Foreskin keratinocyte (primary cell): ENCODE measurements at places on chromosomes 16 and 17. TPM values are rescaled to one million over a fixed set of nuclear protein-coding genes. Genes with fewer than 3 reads are reported as not detected.

The CRISPLD2 gene
- polyA plus RNA-seq = 0.10 and 0.17 TPM in 2 replicates

The PLXDC1 gene
- 0.14 and 0.17 TPM in 2 replicates for polyA plus RNA-seq

The KRTAP2-2 gene
- polyA plus RNA-seq = not detected in 2 replicates

The NUDT16L1 gene
- 35.6 and 38.8 TPM in 2 replicates for polyA plus RNA-seq

The TNFSF12 gene
- polyA plus RNA-seq = 6.8 and 7.0 TPM in 2 replicates

The SHBG gene
- 0.19 and 0.32 TPM in 2 replicates for polyA plus RNA-seq

The CDH13 gene
- 19.7 and 27.3 TPM in 2 replicates for polyA plus RNA-seq

The TMEM235 gene
- not detected in 2 replicates for polyA plus RNA-seq

The NPIPA2 gene
- 0.35 and 0.55 TPM in 2 replicates for polyA plus RNA-seq

The ITGAL gene
- not detected in 2 replicates for polyA plus RNA-seq

The HSF5 gene
- 0.01 TPM in 2 replicates for polyA plus RNA-seq

The MEOX1 gene
- 0.16 and 0.18 TPM in 2 replicates for polyA plus RNA-seq

The PITPNM3 gene
- polyA plus RNA-seq = 2.4 and 3.3 TPM in 2 replicates

The TBC1D3H gene
- 0.56 TPM in 1 of 2 replicates, not detected in the other for polyA plus RNA-seq

The GPR139 gene
- polyA plus RNA-seq = not detected in 2 replicates

The CBX4 gene
- polyA plus RNA-seq = 7.6 and 7.8 TPM in 2 replicates

The LPO gene
- polyA plus RNA-seq = not detected in 2 replicates

The RPS15A gene
- 2,705 and 2,818 TPM in 2 replicates for polyA plus RNA-seq

The CEP295NL gene
- polyA plus RNA-seq = not detected in 2 replicates

The TNK1 gene
- polyA plus RNA-seq = 6.5 and 9.3 TPM in 2 replicates

The APOH gene
- polyA plus RNA-seq = not detected in 2 replicates
